ENCODE measurements at places on chromosomes 4 and X.

- DNase-seq = peak; percentile 19
Measured at GRCh38 chrX:19046343-19047215, 62.7 kb upstream of the PHKA2 start.

- DNase-seq = no peak
Measured at GRCh38 chr4:96744676-96745075, 904.8 kb downstream of the PDHA2 start.

DNA sequence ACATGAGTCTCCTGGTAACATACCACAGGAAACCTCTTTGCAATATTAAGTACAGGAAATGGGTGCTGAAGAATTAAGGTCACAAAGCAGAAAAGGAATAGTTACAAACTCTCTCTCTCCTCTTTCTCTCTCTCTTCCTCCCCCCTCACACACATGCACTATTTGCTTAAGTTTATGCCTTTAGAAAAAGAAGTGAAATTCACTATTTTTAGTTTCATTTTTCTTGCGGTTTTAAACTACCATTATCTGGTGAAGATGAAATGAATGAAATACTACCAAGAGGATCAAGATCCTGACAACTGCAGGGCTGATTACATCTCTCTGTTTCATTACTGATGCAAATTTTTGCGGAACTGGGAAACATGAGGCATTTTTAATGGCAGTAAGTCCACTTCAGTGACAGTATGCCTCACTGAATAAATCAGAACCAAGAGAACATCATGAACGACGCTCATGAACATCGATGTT, 64.3 kb upstream of the FTHL17 start:
- no peak for DNase-seq

DNA sequence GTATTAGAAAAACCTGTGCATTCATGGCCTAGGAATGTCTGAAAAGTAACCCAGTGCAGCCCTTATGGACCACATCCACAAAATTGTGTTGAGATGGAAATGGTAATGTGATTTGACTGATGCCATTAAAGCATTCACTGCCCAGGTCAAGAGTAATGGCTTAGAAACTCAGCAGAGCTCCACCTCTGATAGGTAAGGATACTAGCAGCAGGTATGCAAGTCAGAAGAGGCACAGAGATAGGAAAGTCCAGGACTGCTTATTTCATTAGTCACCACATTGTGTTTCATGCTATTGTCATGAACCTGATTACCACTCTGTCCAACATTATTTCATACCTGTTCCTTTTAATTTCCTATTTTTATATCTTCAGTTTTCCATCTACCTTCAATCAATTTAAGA, 2042.2 kb downstream of the ARAP2 start:
- no peak for DNase-seq

DNA sequence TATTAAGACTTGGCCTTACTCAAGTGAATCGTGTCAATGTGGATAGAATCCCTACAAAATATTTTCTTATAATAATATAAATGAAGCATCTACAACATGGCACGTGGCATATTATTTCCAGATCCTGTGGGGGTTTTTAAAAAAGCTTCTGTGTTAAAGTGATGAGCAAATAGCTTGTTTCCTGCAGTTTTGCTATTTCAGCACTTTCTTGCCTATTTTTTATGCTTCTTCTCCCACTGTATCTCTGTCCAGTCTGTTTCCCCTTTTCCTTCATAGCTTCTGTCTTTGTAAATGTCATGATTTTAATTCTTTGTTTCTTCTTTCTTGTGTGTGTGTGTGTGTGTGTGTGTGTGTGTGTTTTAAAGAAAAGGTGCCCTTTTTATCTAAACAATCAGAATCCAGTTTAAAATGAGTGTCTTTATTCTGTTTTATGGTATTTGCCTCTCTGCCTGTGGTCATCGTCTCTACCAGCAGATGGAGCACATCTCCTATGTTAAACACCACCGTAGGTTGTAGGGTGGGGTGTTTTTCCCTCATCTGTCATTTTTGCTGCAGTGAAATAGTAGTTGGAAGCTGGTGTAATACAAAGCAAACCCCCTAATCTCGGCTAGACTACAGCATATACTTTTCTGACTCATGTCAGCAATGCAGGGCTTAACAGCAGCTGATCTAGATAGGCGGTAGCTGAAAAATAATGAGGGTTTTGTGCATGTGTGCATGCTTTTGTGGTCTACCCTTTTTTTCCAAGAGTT, 33.1 kb downstream of the FTHL17 start:
- no peak for DNase-seq
